HuH-7 (cell line): ENCODE measurements at places on chromosomes 4 and X.

- no peak for DNase-seq
These were observed 221.0 kb downstream of the SPCS3 start for GRCh38 chr4:176540814-176541213.

DNA sequence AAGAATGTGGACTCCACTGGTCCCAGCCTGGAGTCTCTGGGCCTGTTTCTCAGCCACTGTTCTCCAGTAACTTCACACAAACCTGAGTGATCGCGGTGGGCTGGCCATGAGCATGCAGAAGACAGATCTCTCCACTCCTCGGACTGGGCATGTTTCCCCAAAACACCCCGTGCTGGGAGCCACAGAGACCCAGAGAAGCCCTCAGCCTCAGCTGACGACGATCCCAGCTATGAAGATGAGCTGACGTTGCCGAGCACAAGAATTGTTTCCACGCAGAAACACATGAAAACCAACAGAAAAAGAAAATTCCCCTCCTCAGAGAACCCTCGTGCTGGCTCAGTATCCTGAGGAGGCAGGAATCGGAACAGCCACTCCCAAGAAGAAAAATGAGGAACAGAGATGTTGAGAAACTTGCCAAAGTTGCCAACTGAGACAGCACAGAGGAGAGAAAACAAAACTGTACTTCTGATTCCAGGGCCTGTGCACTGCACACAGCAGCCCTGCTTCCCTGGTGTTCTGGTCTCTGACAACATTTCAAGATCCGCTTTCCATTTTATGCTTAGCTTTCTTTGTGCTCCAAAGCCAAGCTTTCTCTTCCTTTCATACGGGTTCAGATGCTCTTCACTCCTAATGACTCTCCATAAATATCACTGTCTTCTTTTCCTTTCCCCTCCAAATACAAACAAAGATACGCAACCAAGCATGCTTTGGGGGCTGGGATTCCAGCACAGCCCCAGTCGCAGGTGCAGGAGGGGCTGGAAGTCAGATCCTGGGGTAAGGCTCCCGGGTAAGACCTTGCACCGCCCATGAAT lies 81.4 kb downstream of the IRF2 start:
- DNase-seq: no peak

GRCh38 chr4:80017125-80017854 lies 55.7 kb downstream of the ANTXR2 start:
- no peak for DNase-seq

- no peak for DNase-seq
These were observed 13.1 kb upstream of the MAGEA4 start for GRCh38 chrX:151899622-151900021.

- DNase-seq: no peak
These were observed 62.7 kb downstream of the ANTXR2 start for GRCh38 chr4:80010316-80010715.

- DNase-seq: no peak
These were observed 32.0 kb upstream of the XK start for GRCh38 chrX:37653397-37654085.

DNA sequence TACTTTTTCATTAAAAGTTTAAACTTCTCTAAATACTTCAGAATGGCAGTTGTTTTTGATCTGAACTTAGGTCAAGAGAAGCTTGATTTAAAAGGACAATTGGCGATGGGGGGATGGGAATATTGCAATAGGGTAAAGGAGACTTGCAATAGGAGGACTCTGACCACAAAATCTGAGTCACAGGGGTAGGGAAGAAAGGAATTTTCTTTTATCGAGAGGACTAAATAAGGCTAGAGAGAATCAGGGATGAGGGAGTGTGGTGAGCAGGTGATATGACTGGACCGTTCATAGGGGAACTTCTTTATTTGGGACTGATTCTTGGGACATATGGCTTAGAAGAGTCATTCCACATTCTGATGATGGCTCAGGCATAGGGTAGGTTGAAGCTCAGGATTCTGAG lies 1260.2 kb downstream of the ADGRL3 start:
- no peak for DNase-seq

GRCh38 chr4:83179205-83179604 lies 64.7 kb upstream of the PLAC8 start:
- no peak for DNase-seq

GRCh38 chr4:127782025-127782274 lies 172 bp upstream of the HSPA4L start:
- no peak for DNase-seq

GRCh38 chr4:85963231-85963630 lies 396.6 kb downstream of the MAPK10 start:
- no peak for DNase-seq

DNA sequence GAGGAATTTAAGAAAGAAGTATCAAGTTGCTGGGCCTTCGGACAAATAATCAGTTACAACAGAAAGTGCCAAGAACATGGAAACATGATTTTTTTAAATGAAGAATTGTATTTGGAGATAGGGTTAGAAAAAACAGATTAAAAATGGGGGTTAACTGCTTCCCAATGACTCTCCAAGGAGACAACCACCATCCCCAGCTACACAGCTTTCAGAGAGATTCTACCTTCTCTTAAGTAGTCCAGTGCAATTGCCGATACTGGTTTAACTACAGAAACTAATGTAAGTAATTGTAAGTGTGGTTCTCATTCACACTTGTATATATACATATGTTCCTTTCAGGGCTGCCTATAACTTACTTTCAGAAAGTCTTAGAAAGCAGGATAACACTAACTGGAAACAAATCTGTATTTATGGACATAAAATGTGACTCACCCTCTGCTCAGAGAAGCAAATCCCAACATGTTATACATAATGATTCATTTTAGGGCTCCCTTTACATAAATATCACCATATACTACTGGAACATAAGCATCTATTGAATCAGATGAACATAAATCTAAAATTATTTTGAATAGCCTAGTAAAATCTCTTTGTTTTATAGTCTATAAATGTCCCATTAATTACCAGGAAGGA lies 248.9 kb upstream of the UGT8 start:
- no peak for DNase-seq

- no peak for DNase-seq
These were observed 43.4 kb downstream of the NUDT6 start for GRCh38 chr4:122879001-122879400.

DNA sequence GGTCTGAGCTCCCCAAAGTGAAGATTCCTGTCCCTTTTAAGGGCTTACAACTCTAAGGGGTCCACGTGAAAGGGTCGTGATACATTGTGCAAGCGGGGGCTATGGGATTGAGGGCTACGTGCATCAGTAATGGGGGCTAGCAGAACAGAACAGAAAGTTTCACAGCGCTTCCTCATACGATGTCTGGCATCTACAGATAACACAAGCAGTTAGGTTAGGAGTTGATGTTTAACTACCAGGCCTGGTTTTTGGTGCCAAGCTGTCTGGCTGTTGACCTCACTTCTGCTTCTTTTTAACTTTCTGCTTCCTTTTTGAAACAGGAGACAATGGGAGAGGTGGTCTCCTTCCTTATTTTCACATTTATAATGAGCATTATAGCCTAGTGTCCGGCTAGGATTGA lies 368.6 kb upstream of the CXorf51A start:
- DNase-seq: no peak

- DNase-seq: no peak
These were observed 298.8 kb upstream of the TAPT1 start for GRCh38 chr4:16524911-16525554.

- DNase-seq: peak; percentile 21
These were observed 46.9 kb upstream of the YTHDC1 start for GRCh38 chr4:68396756-68397155.

DNA sequence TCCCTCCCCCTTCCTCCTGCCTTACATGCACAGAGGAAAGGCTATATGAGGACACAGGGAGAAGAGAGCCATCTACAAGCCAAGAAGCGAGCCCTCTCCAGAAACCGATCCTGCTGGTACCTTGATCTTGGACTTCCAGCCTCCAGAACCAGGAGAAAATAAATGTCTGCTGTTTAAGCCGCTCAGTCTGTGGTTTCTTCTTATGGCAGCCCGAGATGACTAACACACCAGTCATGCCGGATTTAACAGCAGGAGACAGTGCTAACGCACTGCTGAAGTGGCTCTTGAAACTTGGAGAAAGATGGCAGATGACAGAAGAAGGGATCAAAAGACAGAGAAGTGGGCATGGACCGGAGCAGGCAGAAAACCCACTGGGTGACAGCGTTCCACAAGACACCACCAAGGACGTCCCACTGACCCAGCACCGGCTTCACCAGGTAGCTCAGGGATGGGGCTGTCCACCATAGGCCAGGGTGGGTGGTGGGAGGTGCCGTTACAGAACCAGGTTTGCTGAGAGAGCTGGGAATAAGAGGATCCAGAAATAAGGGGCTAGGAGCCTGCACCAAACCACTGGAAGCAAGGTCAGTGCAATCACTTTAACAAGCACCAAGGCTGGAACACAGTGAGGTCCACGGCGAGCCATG lies 6.2 kb upstream of the MAN2B2 start:
- no peak for DNase-seq

- no peak for DNase-seq
These were observed 267.9 kb upstream of the SLC7A11 start for GRCh38 chr4:138510053-138510452.
